Brain (organoid and tissue), 16 donors: ENCODE measurements at places on chromosomes 12 and 14.

GRCh38 chr14:27013678-27014077, 415.8 kb upstream of the NOVA1 start:
- DNase-seq = peak; percentile 64

- no peak for DNase-seq
Observed at GRCh38 chr12:131232036-131232435, 278.3 kb downstream of the ADGRD1 start.

DNA sequence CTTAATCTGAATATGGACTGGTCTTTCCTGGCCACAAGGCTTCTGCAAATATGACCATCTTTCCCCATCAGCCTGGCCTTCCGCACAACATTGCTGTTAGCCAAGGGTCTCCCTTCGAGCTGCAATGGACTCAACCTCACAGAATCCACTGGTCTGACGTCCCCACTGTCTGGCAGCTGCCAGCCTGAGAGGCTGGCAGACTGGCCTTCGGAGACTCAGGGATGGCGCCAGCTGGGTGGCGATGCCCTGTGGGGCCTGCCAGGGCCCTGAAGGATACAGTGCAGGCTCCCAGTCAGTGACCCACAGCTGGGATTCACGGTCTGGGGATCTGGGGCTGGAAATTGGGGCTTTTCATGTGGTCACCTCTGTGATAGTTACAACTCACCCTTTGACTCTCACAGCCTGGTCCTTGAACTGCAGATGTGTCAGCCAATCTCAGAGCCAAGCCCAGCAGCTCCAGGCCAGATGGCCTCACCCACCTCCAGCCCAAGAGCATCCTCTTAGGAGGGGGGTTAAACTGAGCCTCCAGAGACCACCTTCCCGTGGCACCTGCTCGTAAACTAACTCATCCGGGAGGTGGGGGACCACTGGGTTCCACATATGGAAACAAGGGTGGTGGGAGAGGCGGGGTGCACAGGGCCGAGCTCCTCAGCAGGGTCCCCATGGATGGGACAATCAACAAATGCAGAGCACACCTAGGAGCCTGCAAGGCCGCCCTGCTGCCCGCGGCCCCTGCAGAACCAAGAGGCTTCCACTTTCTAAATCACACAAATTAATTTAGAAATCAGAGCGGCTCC, 21.1 kb upstream of the C14orf180 start:
- DNase-seq = no peak

DNA sequence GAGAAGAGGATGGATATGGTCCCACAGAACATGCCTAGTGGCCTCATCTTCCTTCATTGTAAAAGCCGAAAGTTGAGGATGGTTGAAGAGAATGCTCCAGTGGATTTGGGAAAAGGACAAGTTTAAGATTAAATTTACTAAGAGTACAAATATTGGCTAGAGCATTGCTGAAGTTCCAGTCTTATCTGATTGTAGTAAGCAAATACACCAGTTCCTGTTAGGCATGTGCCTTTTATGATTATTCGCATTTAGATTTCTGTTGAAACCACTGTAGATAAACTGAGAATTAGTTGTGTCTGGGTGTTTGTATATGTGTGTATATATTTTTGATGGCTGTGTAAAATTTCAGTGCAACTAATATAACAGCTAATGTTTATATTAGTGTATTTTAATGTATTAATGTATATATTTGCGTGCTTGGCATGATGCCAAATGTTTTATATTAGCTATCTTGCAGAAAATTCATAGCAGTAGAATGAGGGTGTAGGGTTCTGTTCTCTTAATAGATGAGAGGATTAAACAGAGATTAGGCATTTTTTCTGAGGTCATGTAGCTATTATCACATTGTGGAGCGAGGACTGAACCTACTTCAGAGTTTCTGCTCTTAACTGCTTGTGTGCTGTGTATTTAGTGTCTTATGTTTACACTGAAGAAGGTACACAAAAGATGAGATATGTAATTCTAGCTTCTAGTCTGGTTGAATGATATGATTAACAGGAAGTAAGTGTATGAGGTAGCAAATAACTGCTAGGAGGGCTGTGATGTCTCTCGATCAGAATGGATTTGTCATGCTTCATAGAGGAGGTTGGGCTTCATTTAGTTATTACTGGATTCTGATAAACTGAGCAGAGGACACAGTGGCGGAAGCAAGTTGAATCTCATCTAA, 21.1 kb downstream of the FKBP3 start:
- no peak for DNase-seq

- DNase-seq = no peak
Observed at GRCh38 chr14:75120541-75121291, 6.1 kb downstream of the NEK9 start.

- DNase-seq = no peak
Observed at GRCh38 chr12:47750229-47750798, 8.4 kb downstream of the RAPGEF3 start.

GRCh38 chr12:78096909-78097597, 266.4 kb downstream of the NAV3 start:
- DNase-seq = peak; percentile 77

- peak; percentile 87 for DNase-seq
Observed at GRCh38 chr12:127888943-127889719, 377.8 kb upstream of the TMEM132C start.

GRCh38 chr12:121918679-121919038, 267 bp downstream of the CFAP251 start:
- no peak for DNase-seq

DNA sequence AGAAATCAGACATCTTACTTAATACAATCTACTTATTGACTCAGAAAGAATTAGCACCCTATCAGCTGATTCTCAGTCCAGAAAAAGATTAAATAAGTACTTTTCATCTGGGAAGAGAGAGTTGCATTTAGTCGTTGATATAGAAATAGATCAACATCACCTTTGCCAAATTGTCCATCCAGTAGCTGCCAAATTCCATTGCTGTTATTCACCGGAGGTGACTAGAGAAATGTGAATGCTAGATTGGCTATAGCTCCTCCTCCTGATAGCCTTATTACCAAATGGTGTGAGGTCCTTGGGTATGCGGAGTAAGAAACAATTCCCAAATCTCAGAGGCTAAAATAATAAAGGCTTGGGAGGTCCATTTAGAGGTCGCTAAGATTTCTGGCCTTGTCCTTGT, 723.3 kb upstream of the FLRT2 start:
- no peak for DNase-seq
